GM23338 (cell line): ENCODE measurements at places on chromosomes 5 and 9.

GRCh38 chr9:17005056-17005823 is 129.6 kb upstream of the CNTLN start:
- H3K27ac ChIP-seq: peak overlapping the region; percentile 48; the same call in 1 of the 2 replicates
- H3K4me3 ChIP-seq: no peak overlapping the region

DNA sequence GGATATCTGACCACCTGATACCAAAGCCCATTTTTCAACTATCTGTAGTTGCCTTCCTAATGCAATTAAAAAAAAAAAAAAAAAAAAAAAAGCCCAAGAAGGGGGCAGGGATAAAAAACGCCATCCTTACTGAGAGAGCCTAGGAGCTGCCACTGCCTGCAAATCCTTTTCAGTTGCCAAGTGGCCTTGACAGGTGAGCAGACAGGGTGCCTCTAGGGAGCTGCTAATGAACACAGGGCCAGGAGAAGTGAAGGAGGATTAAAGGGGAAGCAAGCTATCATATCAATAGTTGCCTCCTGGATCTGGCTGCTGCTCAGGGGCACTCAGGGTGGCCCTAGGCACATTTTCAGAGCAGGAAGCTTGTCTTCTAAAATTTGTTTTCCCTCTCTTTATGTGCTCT is 547.4 kb downstream of the TLE1 start:
- DNase-seq: no peak
- H3K4me3 ChIP-seq: no peak overlapping the region
- no peak overlapping the region for H3K27ac ChIP-seq
- no peaks in the 10 kb centered on the region for H3K4me1 ChIP-seq

GRCh38 chr9:21974722-21975409 is 19.3 kb downstream of the CDKN2A start:
- H3K4me3 ChIP-seq: peak overlapping the region; percentile 60
- no peak overlapping the region for H3K27ac ChIP-seq
- peaks cover 22% of the 10 kb centered on the region for H3K4me1 ChIP-seq
- DNase-seq: peak; percentile 93
- peaks cover 100% of the 10 kb centered on the region for H3K27me3 ChIP-seq

- H3K36me3 ChIP-seq: no peaks in the 10 kb centered on the region
- H3K4me1 ChIP-seq: peaks cover 20% of the 10 kb centered on the region; the same call in 1 of the 2 replicates
- H3K27me3 ChIP-seq: no peaks in the 10 kb centered on the region
- no peak overlapping the region for H3K4me3 ChIP-seq
Measured at GRCh38 chr9:73219985-73220626, 68.4 kb downstream of the ANXA1 start.

GRCh38 chr5:141716009-141716408 is 34.0 kb upstream of the ARAP3 start:
- no peak overlapping the region for H3K4me3 ChIP-seq
- H3K27ac ChIP-seq: 0 out of 2 replicates have a peak overlapping the region, but pooled peaks have one; percentile 32
- peaks cover 44% of the 10 kb centered on the region for H3K4me1 ChIP-seq
- no peaks in the 10 kb centered on the region for H3K27me3 ChIP-seq

DNA sequence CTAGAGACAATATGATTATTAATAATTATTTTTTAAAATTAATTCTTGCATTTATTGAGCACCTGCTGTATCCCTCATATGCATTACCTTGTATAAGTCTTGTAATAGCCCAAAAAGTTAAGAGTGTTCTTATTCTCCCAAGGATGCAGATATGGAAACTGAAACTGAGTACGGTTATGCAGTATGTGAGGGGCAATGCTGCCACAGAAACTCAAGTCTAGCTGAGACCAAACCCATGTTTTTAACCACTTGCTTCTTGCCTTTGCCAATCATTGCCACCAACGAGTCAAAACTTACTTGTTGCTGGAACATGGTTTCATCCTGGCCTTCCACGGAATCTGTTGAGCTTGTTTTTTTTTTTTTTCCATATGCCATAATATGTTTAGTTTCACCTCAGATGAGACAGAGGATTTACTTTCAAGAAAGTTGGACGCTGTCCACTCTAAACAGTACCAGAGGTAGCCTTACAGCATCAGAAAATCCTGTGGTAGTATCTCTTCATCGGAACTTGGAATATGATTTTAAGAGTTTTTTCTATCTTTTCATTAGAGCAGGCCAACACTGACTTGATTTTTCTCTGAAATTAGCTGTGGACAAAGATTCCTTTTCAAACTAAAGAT is 27.9 kb downstream of the DOCK8 start:
- H3K4me3 ChIP-seq: no peak overlapping the region
- H3K36me3 ChIP-seq: no peaks in the 10 kb centered on the region
- no peak for DNase-seq
- H3K27ac ChIP-seq: no peak overlapping the region

GRCh38 chr5:95081500-95081960 is 203.4 kb downstream of the MCTP1 start:
- H3K27ac ChIP-seq: 0 out of 2 replicates have a peak overlapping the region, but pooled peaks have one; percentile 2
- peak; percentile 34 for DNase-seq
- H3K27me3 ChIP-seq: no peaks in the 10 kb centered on the region
- H3K4me3 ChIP-seq: peak overlapping the region; percentile 3; the same call in 1 of the 2 replicates

DNA sequence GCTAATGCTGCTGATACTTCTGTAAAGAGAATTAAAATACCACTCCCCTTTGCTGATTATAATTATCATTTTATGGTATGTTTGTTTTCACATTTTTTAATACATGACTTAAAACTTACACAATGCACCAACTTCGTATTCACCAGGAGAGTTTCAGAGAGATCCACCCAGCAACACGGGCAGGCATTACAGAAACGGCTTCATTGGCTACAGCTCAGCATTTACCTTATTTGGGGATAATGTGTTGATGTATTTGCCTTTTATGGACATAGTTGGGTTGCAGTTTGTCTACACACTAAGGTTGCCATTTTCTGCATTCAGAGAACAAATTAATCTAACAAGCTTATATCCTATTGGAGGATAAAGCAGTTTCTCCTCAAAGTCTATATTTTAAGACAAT is 423.6 kb downstream of the PRDM9 start:
- H3K4me1 ChIP-seq: no peaks in the 10 kb centered on the region
- no peak overlapping the region for H3K4me3 ChIP-seq
- no peaks in the 10 kb centered on the region for H3K27me3 ChIP-seq
- H3K36me3 ChIP-seq: no peaks in the 10 kb centered on the region
- no peak overlapping the region for H3K27ac ChIP-seq

- no peaks in the 10 kb centered on the region for H3K4me1 ChIP-seq
- DNase-seq: no peak
- no peak overlapping the region for H3K4me3 ChIP-seq
- H3K27ac ChIP-seq: no peak overlapping the region
- no peaks in the 10 kb centered on the region for H3K27me3 ChIP-seq
- no peaks in the 10 kb centered on the region for H3K36me3 ChIP-seq
Measured at GRCh38 chr5:56986626-56986947, 34.7 kb upstream of the MIER3 start.

DNA sequence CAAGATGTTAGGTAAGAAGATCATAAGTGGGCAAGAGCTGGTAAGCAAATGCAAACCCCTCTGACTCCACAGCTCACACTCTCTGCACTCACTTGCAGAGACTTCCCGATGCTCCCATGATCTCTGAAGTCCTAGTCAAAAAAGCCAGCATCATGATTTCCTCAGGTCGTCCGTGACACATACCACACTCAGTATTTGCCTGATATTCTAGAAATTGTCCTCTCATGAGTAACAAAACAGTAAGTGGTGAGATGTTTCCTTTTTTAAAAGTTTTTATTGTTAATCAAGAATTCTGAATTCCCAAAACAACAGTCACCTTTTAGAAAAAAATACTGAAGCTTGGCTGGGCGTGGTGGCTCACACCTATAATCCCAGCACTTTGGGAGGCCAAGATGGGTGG is 194.6 kb downstream of the DENND1A start:
- H3K27me3 ChIP-seq: no peaks in the 10 kb centered on the region
- H3K4me1 ChIP-seq: no peaks in the 10 kb centered on the region
- H3K27ac ChIP-seq: no peak overlapping the region
- no peak for DNase-seq
- H3K4me3 ChIP-seq: no peak overlapping the region

GRCh38 chr5:173919443-173919842 is 31.3 kb downstream of the CPEB4 start:
- H3K36me3 ChIP-seq: no peaks in the 10 kb centered on the region
- no peak for DNase-seq
- H3K27me3 ChIP-seq: no peaks in the 10 kb centered on the region
- peak overlapping the region; percentile 52; the same call in 1 of the 2 replicates for H3K4me3 ChIP-seq

GRCh38 chr5:94793113-94793815 is 174.8 kb downstream of the SLF1 start:
- H3K4me1 ChIP-seq: peaks cover 4% of the 10 kb centered on the region; the same call in 1 of the 2 replicates
- no peaks in the 10 kb centered on the region for H3K27me3 ChIP-seq
- H3K27ac ChIP-seq: no peak overlapping the region
- no peaks in the 10 kb centered on the region for H3K36me3 ChIP-seq
- DNase-seq: no peak
- no peak overlapping the region for H3K4me3 ChIP-seq

GRCh38 chr5:159190170-159190569 is 19.2 kb downstream of the RNF145 start:
- no peak overlapping the region for H3K4me3 ChIP-seq
- no peaks in the 10 kb centered on the region for H3K27me3 ChIP-seq
- DNase-seq: no peak

GRCh38 chr5:58844395-58844794 is 261.5 kb downstream of the RAB3C start:
- no peak for DNase-seq
- H3K36me3 ChIP-seq: no peaks in the 10 kb centered on the region
- H3K4me3 ChIP-seq: no peak overlapping the region
- H3K27ac ChIP-seq: no peak overlapping the region
- no peaks in the 10 kb centered on the region for H3K27me3 ChIP-seq

GRCh38 chr5:6733411-6734242 is 20.4 kb downstream of the TENT4A start:
- H3K27ac ChIP-seq: no peak overlapping the region
- H3K27me3 ChIP-seq: no peaks in the 10 kb centered on the region
- H3K4me1 ChIP-seq: peaks cover 3% of the 10 kb centered on the region; the same call in 1 of the 2 replicates

DNA sequence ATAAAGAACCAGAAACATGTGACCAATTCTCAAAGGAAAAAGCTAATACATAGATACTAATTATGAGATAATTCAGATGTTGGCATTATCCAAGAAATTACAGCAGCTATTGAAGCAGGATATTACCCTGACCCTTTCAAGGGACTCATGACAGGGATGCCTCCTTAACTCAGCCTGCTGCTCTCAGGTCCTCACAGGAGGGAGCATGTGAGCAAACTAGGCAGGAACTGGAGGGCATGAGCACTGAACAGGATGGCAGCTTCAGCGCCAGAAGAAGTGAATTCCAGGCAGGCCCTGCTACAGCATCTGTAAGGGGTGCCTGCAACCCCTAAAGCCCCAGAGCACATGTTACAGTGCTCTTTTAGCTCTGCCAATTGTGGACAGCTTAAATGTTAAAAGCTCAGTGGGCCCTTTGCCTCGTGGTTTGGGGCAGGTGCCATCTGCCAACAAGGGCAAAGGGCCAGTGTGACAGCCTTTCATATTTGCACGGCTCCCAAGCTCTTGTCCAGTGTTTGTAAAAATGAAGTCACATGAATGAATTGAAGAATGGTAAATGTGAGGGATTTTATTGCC is 464.7 kb upstream of the COX7C start:
- no peak overlapping the region for H3K27ac ChIP-seq
- H3K4me3 ChIP-seq: no peak overlapping the region
- no peaks in the 10 kb centered on the region for H3K36me3 ChIP-seq
- no peak for DNase-seq
- H3K4me1 ChIP-seq: no peaks in the 10 kb centered on the region
- H3K27me3 ChIP-seq: no peaks in the 10 kb centered on the region
